ENCODE measurements at places on chromosomes 11 and 22.

- DNase-seq, result no peak
Observed at GRCh38 chr11:34706709-34707461, 86.0 kb downstream of the EHF start.

GRCh38 chr11:8959546-8960166 lies 4.6 kb downstream of the TMEM9B start:
- no peak for DNase-seq

DNA sequence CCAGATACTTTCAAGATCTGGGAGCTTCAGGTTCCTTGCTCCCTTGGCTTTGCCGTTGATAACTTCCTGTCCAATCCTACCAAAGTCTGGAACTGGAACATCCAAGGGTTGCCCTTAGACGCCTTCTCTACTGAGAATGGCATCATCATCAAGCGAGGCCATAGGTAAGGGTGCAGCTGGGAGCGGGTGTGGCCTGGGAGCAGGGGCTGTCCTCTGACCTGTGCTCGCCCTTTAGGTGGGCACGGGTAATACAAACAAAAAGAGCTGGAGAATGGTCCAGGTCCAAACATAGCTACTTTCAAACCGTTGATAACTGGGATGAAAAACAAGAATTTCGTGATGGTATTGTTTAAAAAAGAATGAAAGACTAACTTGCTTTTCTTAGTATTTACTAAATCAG lies 25.0 kb downstream of the CASP12 start:
- DNase-seq, result no peak

DNA sequence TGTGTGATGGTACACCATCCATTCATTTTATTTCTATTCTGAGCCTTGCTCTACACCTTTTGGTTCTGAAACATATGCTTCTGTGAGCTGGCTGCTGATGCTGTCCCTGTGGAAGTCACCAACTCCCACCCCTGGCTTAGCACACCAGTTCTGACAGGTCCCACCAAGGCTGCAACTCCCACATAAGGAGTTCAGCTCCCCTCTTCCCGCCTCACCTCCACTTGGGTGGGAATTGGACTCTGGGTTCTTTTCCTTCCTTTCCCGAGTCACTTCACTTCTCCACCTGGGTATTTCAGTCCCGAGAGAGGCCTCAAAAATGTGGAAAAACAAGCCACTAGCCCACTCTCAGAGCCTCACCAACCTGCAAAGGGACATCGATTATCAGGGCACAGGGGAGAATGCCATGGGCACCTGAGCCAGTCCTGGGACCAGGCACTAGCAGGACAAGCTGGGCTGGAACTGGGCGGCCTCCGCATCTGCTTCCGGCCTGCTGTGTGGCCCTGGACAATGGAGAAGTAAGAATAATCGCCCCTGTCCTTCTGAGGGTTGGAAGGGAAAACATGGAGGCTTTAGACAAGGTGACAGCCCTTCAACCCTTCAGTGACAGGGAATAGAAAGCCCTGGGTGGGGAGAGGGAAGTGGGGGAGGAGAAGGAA lies 80.1 kb downstream of the IGLL1 start:
- no peak for DNase-seq

DNA sequence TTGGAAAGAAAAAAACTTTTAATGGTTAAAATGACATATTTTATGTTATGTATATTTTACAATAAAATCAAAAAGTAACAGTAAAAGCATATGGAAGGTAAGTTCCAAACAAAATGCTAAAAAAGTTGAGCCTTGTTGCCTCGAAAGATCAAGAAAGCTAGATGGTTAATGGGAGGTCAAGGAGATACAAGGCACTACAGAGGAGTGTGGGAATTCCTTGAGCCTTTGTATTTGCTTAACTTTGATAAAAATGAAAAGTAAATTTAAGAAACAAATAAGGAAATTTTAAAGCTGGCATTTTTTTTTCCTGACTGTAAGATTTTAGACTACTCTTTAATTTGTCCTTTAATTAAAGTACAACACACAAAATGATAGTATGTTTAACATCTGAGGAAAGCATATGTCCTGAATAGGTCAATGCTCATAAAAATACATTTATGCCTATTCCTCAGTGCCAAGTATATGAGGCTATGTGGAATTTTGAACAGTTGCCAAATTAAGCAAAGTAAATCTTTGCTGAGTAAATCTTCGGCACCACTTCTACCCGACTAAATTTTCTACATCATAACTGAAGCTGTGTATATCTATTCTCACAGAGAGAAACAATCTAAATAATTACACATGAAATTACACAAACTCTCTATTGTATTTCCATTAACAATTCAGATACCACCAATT lies 108.8 kb downstream of the TTC28 start:
- no peak for DNase-seq

- no peak for DNase-seq
Observed at GRCh38 chr22:47847131-47847890, 1084.9 kb downstream of the TBC1D22A start.

DNA sequence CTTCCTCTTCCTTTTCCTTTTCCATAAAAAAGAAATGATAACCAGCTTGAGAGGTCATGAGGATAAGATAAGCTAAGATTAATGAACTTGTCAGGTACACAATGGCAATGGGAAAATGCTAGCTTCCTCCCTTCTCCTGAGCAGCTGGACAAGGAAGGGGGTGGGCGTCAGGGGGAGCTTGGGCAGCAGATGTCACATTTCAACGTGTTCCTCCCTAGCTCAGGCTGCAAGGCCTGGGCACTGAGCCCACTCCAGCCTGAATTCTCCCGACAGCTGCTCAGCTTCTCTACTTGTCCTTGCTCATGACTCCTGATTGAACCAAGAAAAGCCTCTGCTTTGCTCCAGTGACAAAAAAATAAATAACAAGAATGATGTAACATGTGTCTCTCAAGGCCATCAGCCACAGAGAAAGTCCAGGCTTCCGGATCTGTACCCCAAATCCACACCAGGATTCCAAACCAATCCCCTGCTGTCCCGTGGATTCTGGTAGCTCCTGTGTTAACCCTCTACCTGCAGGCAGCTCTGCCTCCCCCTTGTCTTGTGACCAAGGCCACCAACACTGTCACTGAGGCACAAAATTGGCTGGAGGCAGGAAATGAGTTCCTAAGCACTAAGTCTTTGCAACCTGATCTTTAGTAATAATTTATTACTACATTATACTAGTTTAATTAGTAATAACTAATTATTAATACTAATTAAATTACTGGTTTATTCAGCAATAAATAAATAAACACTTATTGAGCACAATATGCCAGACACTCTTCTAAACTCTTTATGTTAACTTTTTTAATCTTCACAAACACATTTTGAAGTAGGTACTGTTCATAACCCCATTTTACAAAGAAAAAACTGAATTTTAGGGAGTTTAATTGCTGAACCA lies 146.5 kb downstream of the CCDC34 start:
- no peak for DNase-seq

DNA sequence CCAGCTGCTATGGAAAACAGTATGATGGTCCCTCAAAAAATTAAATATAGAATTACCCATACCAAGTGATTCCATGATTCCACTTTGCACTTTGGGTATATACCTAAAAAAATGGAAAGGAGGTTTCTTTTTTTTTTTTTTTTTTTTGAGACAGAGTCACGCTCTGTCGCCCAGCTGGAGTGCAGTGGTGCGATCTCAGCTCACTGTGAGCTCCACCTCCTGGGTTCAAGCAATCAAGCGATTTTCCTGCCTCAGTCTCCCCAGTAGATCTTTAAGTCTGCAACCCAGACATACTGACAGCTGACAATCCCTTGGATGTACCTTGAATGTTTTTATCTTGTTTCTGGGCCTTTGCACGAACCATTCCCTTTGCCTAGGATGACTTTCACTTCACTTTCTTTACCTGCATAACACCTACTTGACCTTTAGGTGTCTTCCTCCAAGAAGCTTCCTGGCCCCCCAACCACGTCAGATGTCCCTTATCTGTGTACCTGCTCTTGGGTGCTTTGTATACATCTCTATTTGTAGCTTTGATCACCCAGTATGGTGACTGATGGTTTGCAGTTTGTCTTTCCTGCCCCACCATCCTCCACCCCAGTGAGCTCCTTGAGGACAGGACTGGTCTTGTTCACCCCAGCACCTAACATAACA lies 11.6 kb downstream of the UCP3 start:
- DNase-seq, result no peak

- DNase-seq, result no peak
Observed at GRCh38 chr11:34308049-34308912, 49.5 kb downstream of the ABTB2 start.

DNA sequence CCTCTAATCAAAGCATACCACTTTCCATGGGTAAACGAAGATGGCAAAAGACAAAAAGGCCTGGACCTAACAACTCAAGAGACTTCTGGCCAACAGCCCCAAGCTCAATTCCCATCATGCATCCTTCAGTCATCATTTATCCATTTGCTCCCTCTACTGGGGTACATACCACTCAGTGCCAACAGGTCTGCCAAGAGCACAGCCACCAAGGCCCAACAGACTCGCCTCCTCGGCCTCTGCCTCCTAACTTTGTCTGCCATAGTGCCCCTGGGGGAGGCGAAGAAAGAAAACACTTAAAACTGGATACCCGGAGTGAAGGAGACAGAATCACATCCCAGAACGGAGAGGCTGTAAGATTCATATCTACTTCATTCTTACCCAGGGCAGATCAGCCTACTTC lies 1.1 kb downstream of the HYOU1 start:
- no peak for DNase-seq

- DNase-seq, result no peak
Observed at GRCh38 chr22:29139965-29140782, 65.5 kb upstream of the EMID1 start.

GRCh38 chr11:64384981-64385944 lies 26.3 kb downstream of the RPS6KA4 start:
- no peak for DNase-seq

DNA sequence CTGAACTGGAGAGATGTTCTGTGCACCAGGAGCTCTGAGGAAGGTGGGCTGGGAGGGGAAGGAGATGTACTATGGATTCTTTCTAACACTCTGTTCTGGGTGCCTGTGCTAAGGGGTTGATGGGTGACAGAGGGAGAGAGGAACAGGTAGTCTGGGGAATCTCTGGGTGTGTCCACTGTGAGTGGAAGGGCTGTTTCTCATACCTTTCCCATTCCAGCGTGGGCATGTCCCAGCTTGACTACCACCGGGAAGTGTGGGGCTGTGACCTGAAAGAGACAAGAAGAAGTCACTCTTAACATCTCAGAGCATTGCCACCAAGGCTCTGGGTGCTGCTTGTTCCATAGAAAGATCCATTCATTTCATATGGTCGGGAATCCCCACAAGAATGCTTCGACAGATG lies 121.9 kb downstream of the FBXO7 start:
- no peak for DNase-seq

GRCh38 chr11:134658481-134659225 lies 246.6 kb upstream of the B3GAT1 start:
- DNase-seq, result no peak
